Lung (tissue), 17 donors: ENCODE measurements at places on chromosomes 1 and 21. TPM values are rescaled to one million over a fixed set of nuclear protein-coding genes. Genes with fewer than 3 reads are reported as not detected.

DNA sequence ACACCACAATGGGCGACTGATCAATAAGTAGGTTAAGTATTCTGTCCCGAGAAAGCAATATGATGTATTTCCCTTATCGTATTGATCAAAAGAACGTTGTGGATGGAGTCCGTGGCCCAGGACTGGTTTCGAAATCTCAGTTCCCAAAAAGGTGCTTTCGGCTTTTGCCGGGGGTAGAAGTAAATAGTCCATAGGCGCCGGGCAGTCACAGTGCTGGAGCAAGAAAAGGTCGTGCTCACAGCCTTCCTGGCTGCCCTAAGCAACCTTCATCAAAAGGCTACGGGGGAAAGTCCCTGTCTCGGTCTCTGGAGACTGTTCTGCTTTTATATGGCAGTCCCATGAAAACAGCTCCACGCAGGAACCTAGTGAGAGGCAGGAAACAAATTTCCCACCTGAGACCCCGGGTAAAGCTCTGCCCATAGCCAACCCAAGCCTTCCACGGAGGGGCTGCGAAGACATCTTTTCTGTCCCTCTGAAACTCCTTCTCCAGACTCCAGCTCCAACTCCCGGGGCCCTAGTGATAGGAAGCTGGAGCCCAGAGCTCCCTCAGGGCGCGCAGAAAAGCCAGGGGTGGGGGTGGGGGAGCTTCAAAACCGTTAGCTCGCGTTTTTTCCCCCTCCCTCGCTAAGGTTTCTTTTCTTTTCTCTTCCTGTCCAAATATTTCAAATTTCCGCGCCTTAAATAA is 7.0 kb downstream of the CDKN2C start:
- DNase-seq = peak; percentile 37

Gene NES
- total RNA-seq = 37.3 TPM

- peak; percentile 84 for DNase-seq
These were observed at the start of gene COL18A1 for GRCh38 chr21:45404730-45405270. Gene COL18A1, plus strand, starts transcription at chr21:45405165. Its CDS starts 66 bp downstream, at chr21:45405231.

DNA sequence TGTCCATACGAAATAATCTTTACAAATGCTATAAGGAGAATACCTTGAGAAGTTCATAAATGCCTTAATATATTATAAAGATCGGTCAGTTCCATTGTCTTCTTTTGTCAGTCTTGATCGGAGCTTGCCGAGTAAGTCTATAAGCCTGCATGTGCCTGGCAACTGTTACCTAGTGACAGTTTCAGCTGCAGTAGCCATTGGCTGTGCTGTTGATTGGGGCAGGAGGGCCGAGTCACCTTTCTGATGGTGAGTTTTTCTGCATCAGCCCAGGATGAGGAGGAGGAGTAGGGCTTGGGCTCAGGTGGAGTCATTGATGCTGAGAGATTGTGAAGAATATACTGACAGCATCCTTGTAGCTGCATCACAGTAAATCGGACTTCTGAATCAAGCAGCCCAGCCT is 1.9 kb upstream of the GPR52 start:
- no peak for DNase-seq

Gene LAPTM5
- 58.7 TPM for total RNA-seq
